Activated CD8-positive, alpha-beta T cell treated with anti-CD3 and anti-CD28 coated beads for 36 hours (primary cell): ENCODE measurements at places on chromosomes 5 and 9. TPM values are rescaled to one million over a fixed set of nuclear protein-coding genes. Genes with fewer than 3 reads are reported as not detected.

GAPT gene
- total RNA-seq: not detected

FKTN gene
- total RNA-seq: 13.9 TPM

FOXD1 gene
- total RNA-seq: 1.5 TPM

TNFAIP8 gene
- 135 TPM for total RNA-seq

ADAMTS12 gene
- not detected for total RNA-seq

SEC24A gene
- total RNA-seq: 30.5 TPM

HARS2 gene
- 26.1 TPM for total RNA-seq

S1PR3 gene
- 0.36 TPM for total RNA-seq

PCDHB12 gene
- total RNA-seq: not detected
